ENCODE measurements at places on chromosomes 6 and 20. TPM values are rescaled to one million over a fixed set of nuclear protein-coding genes. Genes with fewer than 3 reads are reported as not detected.
A peak's percentile ranks its signal among the peaks of the same experiment; 100 is the strongest.

- H3K4me3 ChIP-seq = no peak overlapping the region
- no peaks in the 10 kb centered on the region for H3K27me3 ChIP-seq
- no peaks in the 10 kb centered on the region for H3K4me1 ChIP-seq
- DNase-seq = no peak
Observed at GRCh38 chr6:19210849-19211590, 626.1 kb upstream of the ID4 start.

DNA sequence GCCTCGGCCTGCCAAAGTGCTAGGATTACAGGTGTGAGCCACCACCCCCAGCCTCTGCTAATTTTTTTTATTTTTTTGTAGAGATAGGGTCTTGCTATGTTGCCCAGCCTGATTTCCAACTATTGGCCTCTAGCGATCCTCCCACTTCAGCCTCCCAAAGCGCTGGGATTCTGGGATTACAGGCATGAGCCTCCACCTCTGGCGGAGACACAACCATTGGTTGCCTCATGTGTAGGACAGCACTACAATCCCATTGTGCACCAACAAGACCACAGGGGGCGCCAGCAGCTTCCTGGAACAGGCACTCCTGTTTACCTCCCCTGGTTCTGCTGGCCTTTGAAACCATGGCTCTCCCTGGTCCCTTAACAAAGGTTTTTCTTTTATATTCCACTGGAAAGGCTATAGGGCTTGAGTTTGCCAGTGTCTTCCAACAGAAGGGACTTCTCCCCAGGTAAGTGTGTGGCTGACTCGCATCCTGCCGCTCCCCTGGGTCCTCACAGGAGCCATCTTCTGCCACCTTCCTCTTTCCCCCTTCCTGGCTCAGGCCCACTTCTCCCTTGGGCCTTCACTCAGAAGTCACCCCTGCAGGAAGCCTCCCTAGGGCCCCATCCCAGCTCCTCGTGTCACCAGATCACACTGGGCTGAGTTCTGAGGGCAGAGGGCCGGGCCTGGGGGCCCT is 39.2 kb upstream of the TLDC2 start:
- H3K36me3 ChIP-seq = no peaks in the 10 kb centered on the region
- no peak overlapping the region for H3K27ac ChIP-seq
- H3K27me3 ChIP-seq = no peaks in the 10 kb centered on the region
- no peak for DNase-seq
- H3K4me1 ChIP-seq = peaks cover 11% of the 10 kb centered on the region

DEFB132 gene
- not detected for total RNA-seq

DNA sequence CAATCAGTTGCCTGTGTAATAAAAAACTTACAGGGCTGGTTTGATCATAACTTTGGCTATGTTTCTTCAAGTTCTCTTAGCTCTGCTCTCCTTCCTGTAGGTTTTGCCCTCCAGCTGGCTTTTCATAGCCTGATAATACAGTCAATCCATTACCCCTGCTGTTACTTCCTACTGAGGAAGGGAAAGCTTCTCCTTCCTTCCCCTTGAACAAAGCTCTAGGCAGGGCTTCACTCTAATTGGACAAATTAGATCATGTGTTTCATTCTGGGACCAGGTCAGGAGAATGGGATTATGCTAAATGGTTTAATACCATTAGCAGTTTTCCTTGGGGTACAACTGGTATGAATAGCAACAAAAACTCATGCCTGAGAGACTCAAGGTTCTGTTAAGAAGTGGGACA is 106.8 kb upstream of the MCHR2 start:
- no peak overlapping the region for H3K27ac ChIP-seq
- no peaks in the 10 kb centered on the region for H3K4me1 ChIP-seq
- no peak overlapping the region for H3K4me3 ChIP-seq
- H3K27me3 ChIP-seq = peaks cover 7% of the 10 kb centered on the region

FAM50B gene
- total RNA-seq = 7.3 TPM

PXDC1 gene
- 2.3 TPM for total RNA-seq

TAB2 gene
- total RNA-seq = 101 TPM

- no peaks in the 10 kb centered on the region for H3K36me3 ChIP-seq
- no peaks in the 10 kb centered on the region for H3K27me3 ChIP-seq
- no peak overlapping the region for H3K4me3 ChIP-seq
- DNase-seq = no peak
Observed at GRCh38 chr6:73823832-73824231, 127.8 kb downstream of the CD109 start.

ZNF334 gene
- total RNA-seq = 0.70 TPM

RIPOR3 gene
- total RNA-seq = not detected

SLC35D3 gene
- total RNA-seq = not detected

DNA sequence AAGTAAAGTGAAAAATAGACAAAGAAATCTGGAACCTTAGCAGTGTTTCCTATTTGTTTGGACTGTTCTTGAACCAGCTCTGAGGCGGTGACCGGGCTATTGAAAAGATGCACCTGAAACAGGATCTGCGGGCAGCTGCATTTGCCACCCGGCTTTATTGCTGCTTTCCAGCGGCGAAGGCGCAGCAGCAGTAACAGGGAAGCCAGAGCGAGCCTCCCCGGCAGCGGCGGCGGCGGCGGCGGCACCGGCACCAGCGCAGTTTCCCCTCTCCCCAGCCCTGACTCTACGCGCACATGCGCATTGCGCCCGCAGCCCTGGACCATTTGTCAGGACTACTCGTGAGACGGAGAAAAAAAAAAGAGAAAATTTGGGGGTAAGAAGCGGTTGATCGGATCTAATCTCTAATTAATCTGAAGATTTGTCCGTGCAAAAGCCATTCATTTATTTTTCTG is at the start of gene L3MBTL3:
TSS of gene L3MBTL3 (plus strand) at position 290 of the 452 bp plus-strand sequence. CDS start 24,119 bp downstream, outside the sequence.
- peak; percentile 87 for DNase-seq
- peak within 1 kb of the TSS; percentile 99 for H3K4me3 ChIP-seq
- H3K27me3 ChIP-seq = no peaks in the 10 kb centered on the region
- H3K27ac ChIP-seq = peak within 1 kb of the TSS; percentile 83

DNA sequence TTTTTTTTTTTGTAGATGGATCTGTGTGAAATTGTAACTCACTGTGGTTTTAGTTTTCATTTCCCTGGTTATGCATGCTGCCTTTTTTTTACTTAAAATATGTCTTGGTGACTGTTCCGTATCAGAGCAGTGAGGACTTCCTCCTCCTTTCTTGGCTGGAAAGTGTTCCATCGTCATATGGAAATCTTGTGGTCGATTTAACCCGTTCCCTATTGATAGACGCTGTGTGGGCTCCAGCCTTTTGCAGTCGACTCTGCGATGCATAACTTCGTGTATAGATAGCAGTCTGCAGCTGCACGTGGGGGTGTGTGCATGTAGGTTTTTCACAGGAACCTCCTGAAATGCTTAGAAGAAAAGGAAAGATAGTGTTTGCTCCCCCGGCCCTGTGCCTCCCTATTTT is 28.1 kb upstream of the PNPLA1 start:
- H3K27ac ChIP-seq = no peak overlapping the region
- no peaks in the 10 kb centered on the region for H3K36me3 ChIP-seq
- H3K4me3 ChIP-seq = no peak overlapping the region
- no peaks in the 10 kb centered on the region for H3K4me1 ChIP-seq
